ENCODE measurements at places on chromosomes 16 and 17. TPM values are rescaled to one million over a fixed set of nuclear protein-coding genes. Genes with fewer than 3 reads are reported as not detected.

The TERB1 gene
- total RNA-seq: not detected

The RNF135 gene
- 45.8 TPM for total RNA-seq

The KRT32 gene
- total RNA-seq: not detected

The TK2 gene
- total RNA-seq: 55.5 TPM

The PLEKHH3 gene
- total RNA-seq: 54.8 TPM

- peaks cover 6% of the 10 kb centered on the region for H3K36me3 ChIP-seq
- H3K4me3 ChIP-seq: no peak overlapping the region
- H3K4me1 ChIP-seq: peaks cover 7% of the 10 kb centered on the region
- H3K27me3 ChIP-seq: no peaks in the 10 kb centered on the region
- no peak overlapping the region for H3K27ac ChIP-seq
- DNase-seq: no peak
Observed at GRCh38 chr16:70770626-70771552, 30.1 kb downstream of the VAC14 start.
